ENCODE measurements at places on chromosomes 2 and 18.
A peak's percentile ranks its signal among the peaks of the same experiment; 100 is the strongest.

GRCh38 chr2:180907731-180908130 is 72.7 kb upstream of the UBE2E3 start:
- no peak for DNase-seq

DNA sequence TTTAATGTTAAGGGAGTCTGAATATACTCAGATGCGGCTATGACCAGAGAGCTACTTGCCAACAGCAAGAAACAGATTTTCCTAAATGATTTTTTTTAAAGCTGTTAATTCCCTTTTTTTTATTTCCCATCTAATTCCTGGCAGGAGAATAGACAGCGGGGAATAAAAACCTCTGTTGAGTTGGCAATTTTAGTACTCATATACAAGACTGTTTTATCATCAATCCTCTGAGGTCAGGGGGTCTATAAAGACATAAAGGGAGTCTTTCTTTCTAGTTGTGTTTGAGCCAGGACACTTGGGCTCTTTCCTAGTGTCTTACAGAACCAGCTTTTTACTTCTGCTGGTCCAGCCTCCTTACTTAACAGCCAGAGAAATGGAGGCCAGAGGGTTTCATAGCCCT is 29.4 kb downstream of the MAIP1 start:
- no peak for DNase-seq

DNA sequence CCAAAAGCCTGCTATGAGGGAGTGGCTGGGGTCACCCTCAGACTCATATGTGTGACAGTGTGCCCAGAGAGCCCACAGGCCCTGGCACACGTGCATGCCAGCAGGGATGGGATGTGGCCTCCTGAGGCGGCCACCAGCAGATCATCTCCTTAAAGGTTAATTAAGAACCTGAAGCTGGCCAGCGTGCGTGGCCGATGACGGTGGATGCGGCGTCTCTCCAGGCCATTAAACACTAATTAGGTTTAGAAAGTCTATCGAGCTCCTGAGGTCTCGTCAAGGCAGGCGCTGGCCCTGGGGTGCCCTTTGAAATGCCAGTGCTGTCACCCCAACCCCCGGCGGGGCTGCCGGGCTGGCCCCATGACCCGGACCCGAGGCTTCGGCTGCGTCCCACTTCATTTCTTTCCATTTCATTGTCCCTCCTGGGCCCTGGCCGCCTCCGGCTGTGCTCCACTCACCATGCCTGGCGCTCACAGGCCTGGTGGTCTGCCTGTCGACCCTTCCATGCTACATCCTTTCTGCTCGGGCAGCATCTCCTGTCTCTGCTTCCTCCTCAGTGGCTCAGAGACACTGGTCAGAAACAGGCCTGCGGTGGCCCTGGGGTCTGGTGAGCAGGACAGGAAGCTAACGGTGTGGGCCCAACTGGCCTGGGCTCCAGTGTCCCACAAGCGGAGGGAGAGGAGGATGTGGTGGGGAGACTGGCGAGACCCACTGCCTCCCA is 228.9 kb downstream of the CELF4 start:
- DNase-seq = no peak

DNA sequence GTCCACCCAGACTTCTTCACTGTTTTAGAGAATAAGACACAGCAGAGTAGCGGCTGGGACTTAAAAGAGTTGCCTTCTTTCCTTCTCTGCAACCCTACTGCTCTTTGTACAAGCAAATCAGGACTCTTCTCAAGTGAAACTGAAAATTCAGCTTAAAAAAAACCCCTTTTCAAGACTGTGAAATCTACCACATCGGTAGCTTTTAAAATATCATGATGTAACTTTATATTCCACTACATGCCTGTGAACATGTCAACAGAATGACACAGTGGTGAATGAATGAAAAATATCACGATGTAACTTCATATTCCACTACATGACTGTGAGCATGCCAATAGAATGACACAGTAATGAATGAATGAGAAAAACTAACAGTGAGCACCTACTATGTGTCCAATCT is 53.4 kb downstream of the TCF4 start:
- DNase-seq = no peak

DNA sequence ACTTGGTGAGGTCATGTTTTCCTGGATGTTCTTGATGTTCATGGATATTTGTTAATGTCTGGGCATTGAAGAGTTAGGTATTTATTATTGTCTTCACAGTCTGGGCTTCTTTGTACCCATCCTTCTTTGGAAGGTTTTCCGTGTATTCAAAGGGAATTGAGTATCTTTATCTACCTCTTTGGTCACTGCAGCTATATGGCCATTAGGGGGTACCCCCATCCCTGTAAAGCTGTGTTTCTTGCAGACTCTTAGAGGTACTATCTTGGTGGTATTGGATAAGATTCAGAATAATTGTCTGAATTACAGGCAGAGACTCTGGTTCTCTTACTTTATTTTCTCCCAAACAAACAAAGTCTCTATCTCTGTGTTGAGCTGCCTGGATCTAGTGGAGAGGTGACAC is 401.6 kb upstream of the FSIP2 start:
- DNase-seq = no peak

- DNase-seq = no peak
Observed at GRCh38 chr2:230942920-230943896, 18.2 kb upstream of the GPR55 start.

- DNase-seq = no peak
Observed at GRCh38 chr2:136219963-136220362, 102.0 kb upstream of the CXCR4 start.

DNA sequence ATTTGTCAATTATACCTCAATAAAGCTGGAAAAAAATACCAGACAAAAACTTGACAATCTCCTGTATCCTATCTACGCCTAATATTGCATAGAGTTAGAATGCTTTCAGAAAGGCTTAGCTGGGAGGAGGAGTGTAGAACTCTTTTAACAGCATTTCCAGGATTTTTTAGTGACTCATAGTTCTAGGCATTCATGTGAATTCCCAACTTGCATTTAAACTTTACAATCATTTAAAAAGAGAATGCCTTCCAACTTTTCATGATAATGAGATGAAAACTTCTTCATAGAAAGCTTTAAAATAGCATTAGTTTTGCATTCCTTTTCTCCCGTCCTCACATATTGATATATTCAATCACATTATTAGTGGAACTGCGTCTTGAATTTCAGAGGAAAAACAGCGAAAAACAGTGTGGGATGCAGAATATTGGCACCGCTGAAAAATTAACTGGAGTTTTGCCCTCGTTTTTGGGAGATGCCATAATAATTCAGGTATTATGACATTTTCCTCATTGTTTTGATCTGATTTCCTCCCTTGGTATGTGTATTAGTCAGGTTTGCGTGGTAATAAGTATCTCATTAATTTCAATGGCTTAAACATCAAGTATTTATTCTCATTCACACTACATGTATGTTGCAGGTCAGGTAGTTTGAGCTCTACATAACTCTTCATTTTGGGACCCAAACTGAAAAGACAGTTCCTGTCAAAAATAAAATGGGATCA is 293.2 kb upstream of the FIGN start:
- DNase-seq = no peak

- DNase-seq = no peak
Observed at GRCh38 chr2:138596403-138596802, 94.8 kb downstream of the SPOPL start.

- DNase-seq = no peak
Observed at GRCh38 chr2:41621095-41621494, 426.7 kb upstream of the PKDCC start.

DNA sequence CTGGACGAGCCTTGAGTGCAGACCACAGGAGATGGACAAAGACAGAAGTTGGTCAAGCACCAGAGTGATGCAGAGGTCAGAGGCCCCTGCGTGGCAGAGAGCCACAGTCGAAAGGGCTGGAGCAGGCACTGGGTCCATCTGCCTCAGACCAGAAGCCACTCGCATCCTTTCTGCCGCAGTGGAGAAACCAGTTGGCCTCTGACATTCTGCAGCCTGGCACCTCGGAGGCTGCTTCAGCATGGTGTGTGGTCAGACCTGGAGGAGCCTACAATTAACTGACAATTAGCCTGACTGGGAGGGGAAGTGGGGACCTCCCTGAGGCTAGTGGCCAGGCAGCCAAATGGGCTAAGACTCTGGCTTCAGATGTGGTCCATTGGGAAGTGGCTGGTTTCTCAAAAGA is 111.1 kb downstream of the SGPP2 start:
- DNase-seq = no peak

GRCh38 chr2:15435474-15435873 is 125.7 kb downstream of the NBAS start:
- DNase-seq = no peak

GRCh38 chr18:75966431-75966830 is 528.6 kb downstream of the ZNF516 start:
- no peak for DNase-seq

GRCh38 chr2:12075603-12076002 is 329.2 kb downstream of the LPIN1 start:
- DNase-seq = no peak

- no peak for DNase-seq
Observed at GRCh38 chr18:78865056-78865598, 114.5 kb upstream of the SALL3 start.

GRCh38 chr18:52402814-52403213 is 62.8 kb downstream of the DCC start:
- no peak for DNase-seq

DNA sequence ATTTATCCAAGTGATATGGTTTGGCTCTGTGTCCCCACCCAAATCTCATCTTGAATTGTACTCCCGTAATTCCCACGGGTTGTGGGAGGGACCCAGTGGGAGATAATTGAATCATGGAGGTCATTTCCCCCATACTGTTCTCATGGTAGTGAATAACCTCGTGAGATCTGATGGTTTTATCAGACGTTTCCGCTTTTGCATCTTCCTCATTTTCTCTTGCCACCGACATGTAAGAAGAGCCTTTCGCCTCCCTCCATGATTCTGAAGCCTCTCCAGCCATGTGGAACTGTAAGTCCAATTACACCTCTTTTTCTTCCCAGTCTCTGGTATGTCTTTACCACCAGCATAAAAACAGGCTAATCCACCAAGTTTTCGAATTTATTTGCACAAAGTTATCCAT is 20.3 kb upstream of the CHST10 start:
- no peak for DNase-seq

- no peak for DNase-seq
Observed at GRCh38 chr2:76599732-76600368, 889.1 kb upstream of the GCFC2 start.

DNA sequence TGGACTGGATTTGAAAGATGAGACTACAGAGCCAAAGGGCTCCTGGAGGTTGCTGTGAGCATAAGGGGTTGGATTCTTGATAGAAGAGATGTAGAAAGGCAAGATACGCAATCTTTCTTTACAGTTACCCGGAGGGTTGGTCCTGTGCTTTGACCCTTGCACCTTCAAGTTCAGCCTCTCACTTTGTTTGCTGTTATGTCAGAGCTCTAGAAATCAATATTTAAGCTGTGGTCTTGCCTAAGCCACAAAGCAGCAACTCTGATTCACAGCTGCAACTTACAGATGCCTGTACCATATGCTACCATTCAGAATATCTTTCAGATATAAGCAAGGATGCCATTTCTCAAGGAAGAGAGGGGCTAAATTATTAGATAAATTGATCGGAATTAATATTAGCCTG is 943.1 kb upstream of the LRRTM1 start:
- DNase-seq = no peak

- DNase-seq = no peak
Observed at GRCh38 chr2:74572178-74572925, 17.8 kb downstream of the DOK1 start.

DNA sequence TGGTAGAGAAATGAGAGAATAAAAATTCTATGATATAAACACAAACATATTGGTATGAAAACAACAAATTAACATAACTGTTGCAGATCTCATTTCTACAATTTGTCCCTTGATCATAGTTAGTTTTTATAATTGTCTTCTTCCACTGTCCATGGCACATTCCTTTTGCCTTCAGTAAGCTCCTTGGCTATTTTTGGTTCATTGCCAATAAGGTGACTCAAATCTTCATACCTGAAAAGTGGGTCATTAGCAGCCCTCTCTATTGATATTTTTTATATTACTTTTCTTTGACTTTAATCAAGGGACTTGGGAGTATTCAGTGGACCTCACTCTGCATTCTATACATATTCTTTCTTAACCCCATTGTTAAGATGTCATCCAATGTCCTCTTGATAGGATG is 552.9 kb downstream of the TDRD15 start:
- DNase-seq = no peak

DNA sequence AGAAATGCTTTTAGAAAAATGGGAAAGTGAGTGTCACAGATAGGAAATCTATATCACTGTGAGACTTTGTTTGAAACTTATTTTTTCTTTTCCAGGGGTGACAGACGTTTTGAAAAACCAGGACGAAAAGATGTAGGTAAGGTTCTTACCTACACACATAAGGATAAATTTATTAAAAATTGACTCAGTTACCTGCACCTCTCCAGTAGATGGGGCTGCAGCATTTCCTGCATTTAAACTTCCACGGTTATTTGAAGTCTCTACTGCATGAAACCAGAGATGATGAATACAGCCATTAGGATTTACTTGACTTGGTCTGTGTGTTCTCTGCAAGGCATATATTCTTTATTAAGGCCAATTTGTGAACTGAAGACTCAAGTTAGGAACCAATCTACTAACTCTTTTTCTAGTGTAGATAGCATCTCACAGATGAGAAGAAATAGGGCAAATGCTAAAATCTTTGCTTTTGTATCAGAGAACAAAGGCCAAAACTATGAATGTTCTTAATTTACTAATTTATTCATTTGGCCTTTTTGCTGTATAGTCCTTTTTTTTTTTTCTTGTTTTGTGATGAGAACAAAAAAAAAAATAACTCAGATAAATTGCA is 15.0 kb downstream of the KCNJ13 start:
- no peak for DNase-seq

GRCh38 chr18:58438161-58438957 is 190.5 kb downstream of the ALPK2 start:
- DNase-seq = no peak

- DNase-seq = no peak
Observed at GRCh38 chr18:38923540-38923939, 1357.9 kb upstream of the CELF4 start.

DNA sequence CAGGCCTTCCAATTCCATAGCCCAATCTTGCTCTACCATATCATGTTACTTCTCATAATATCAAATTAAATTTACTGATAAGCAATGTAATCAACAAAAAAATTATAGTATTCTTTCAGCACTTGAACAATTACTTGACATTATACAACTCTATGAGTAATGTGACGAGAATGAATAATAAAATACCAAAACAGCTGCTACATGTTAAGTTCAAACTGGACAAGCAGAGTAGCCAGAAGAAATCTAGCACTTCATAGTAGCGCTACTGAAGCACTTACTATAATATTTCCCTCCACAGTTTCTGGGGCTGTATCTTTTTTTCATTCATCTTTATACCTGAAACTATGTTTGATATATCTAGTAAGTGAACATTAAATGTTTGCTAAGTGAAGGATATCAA is 14.9 kb downstream of the PPP3R1 start:
- DNase-seq = no peak

GRCh38 chr18:21897811-21898210 is 157.2 kb downstream of the MIB1 start:
- peak; percentile 68 for DNase-seq

- DNase-seq = no peak
Observed at GRCh38 chr2:217683106-217683870, 319.5 kb downstream of the TNS1 start.

- DNase-seq = no peak
Observed at GRCh38 chr18:74382481-74383017, 66.9 kb downstream of the C18orf63 start.
